ENCODE measurements at places on chromosomes 3 and 15. TPM values are rescaled to one million over a fixed set of nuclear protein-coding genes. Genes with fewer than 3 reads are reported as not detected.

CHRNA3 gene
- 1.6 TPM for total RNA-seq

ECE2 gene
- total RNA-seq: 0.15 TPM

ACVR2B gene
- total RNA-seq: 89.5 TPM

ZNF80 gene
- not detected for total RNA-seq

TIMP4 gene
- total RNA-seq: 0.15 TPM

GPR156 gene
- total RNA-seq: 1.6 TPM

CAPN7 gene
- 32.7 TPM for total RNA-seq

DNA sequence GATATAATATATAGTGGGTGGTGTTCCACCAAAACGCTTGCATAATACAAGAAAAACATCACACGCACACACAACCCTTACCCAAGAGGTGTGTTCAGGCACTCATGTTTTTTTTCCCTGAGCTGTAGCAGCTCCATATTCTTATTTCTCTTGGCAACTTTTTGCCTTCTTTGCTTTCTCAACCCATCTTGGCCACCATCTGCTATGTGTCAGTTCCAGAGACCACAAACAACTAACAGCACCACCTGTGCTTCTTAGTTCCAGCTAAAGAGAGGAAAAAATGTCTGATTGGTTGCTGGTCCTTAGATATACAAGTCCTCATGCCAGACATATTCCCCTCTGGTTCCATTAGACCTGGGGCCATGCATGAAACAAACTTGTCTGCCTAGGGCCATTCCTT, 11.9 kb downstream of the ACTC1 start:
- no peaks in the 10 kb centered on the region for H3K36me3 ChIP-seq
- H3K27ac ChIP-seq: no peak overlapping the region
- no peak for DNase-seq

- peaks cover 12% of the 10 kb centered on the region for H3K27me3 ChIP-seq
- no peaks in the 10 kb centered on the region for H3K4me1 ChIP-seq
- no peak overlapping the region for H3K4me3 ChIP-seq
- H3K27ac ChIP-seq: no peak overlapping the region
- H3K36me3 ChIP-seq: no peaks in the 10 kb centered on the region
These were observed 12.6 kb upstream of the RTP3 start for GRCh38 chr3:46484911-46485778.

DNA sequence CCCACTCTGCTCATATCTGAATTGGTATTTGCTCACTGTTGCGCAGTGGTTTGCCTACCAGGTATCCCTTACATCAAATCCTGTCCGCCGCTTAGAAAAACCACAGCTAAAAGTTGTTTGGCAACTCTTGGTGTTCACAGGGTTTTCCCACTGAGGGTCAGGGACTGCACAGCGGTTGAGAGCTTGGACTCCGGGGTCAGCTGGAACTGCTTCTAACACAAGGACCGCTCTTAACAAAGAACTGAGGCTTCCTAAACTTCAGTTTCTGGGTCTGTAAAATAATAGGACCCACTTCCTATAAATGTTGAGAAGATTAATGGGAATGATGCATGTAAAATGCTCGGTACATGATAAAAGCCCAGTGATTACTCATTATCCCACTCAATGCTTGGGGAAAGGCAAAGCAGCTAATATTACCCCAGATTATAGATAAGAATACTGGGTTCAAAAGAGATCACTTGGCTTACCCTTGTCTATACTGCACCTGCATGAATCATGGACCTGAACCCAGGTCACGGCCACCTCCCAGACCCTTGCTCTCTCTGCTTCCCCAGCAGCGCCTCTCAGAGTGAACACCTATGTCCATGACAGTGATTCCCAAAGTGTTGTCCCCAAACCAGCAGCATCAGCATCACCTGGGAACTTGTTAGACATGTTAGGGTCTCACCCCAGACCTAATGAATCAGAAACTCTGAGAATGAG, 36.1 kb downstream of the LIPC start:
- H3K27me3 ChIP-seq: no peaks in the 10 kb centered on the region
- no peaks in the 10 kb centered on the region for H3K36me3 ChIP-seq
- DNase-seq: no peak
- H3K4me3 ChIP-seq: no peak overlapping the region
- peaks cover 15% of the 10 kb centered on the region for H3K4me1 ChIP-seq

- no peak for DNase-seq
- no peak overlapping the region for H3K27ac ChIP-seq
- H3K36me3 ChIP-seq: no peaks in the 10 kb centered on the region
- no peak overlapping the region for H3K4me3 ChIP-seq
- H3K27me3 ChIP-seq: no peaks in the 10 kb centered on the region
These were observed 34.1 kb downstream of the CCDC191 start for GRCh38 chr3:114022145-114022802.

- H3K36me3 ChIP-seq: no peaks in the 10 kb centered on the region
- no peaks in the 10 kb centered on the region for H3K27me3 ChIP-seq
These were observed 10.6 kb downstream of the CAND2 start for GRCh38 chr3:12807066-12807465.

GRCh38 chr3:55691141-55691540, 204.0 kb upstream of the WNT5A start:
- DNase-seq: no peak
- H3K27me3 ChIP-seq: no peaks in the 10 kb centered on the region
- H3K4me1 ChIP-seq: peaks cover 36% of the 10 kb centered on the region
- peak overlapping the region; percentile 11 for H3K4me3 ChIP-seq
- no peaks in the 10 kb centered on the region for H3K36me3 ChIP-seq

GRCh38 chr3:174957551-174958001, 98.4 kb downstream of the NAALADL2 start:
- H3K27ac ChIP-seq: no peak overlapping the region
- no peaks in the 10 kb centered on the region for H3K27me3 ChIP-seq
- H3K4me3 ChIP-seq: no peak overlapping the region
- no peaks in the 10 kb centered on the region for H3K4me1 ChIP-seq

DNA sequence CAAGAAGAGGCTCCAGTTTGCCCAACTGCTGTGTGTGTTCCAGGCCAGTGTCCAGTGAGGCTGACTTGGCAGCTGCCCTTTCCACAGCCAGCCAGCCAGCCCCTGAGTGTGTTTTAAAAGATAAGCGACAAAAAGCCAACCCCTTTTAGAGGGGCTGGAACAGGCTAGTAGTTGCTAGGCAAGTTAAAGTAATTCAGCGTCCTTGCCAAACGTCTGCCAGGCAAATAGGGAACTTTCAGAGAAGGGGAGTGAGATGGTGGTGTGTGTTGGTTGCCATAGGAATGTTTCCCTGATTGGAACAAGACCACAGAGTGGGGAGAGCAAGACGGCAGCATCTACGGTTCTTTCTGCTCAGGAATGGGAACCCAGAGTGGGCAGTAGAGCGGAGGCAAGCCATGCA, 86.3 kb downstream of the TMEM108 start:
- H3K27me3 ChIP-seq: no peaks in the 10 kb centered on the region
- no peaks in the 10 kb centered on the region for H3K36me3 ChIP-seq
- peak; percentile 8 for DNase-seq
- H3K4me1 ChIP-seq: peaks cover 2% of the 10 kb centered on the region
- H3K27ac ChIP-seq: no peak overlapping the region

- no peaks in the 10 kb centered on the region for H3K27me3 ChIP-seq
- no peak for DNase-seq
- H3K36me3 ChIP-seq: no peaks in the 10 kb centered on the region
- H3K4me1 ChIP-seq: no peaks in the 10 kb centered on the region
These were observed 257.0 kb downstream of the CD47 start for GRCh38 chr3:107833722-107834416.

DNA sequence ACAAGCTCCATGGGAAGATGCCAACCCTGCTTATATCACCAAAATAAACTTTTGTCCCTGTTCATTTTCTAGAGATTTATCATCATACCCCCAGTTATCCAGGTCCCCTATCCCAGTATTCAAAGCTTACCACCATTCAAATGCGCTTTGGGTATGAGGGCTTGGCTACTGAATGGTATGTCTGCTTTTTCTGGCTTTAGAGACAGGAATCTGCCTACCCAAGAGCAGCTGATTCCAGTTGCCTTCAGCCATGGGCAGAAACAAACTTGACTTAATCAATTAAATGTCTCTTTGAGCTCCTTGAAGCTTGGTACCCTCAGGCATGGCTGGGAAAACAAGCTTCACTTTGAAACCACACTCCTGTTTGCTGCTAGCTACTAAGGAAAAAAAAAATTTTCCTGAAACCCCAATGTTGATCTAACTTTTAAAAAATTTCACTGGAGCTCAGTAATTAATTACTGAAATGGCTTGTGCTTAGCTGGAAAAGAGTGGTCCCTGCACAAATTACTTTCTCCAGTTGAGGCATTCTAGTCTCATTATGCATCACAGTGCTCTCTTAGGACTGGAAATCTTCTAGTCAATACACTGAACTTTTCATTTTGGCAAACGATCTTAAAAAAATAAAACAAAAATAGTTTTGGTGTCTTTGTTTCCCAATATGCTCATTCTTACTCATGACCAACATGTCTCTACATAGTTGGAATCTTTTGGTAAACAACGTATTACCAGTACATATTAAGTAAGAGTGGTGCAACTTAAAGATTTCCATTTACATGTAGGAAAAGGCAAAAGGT, 242.8 kb downstream of the DTWD1 start:
- H3K4me1 ChIP-seq: no peaks in the 10 kb centered on the region
- H3K36me3 ChIP-seq: no peaks in the 10 kb centered on the region
- H3K4me3 ChIP-seq: no peak overlapping the region
- H3K27me3 ChIP-seq: no peaks in the 10 kb centered on the region
- no peak overlapping the region for H3K27ac ChIP-seq

DNA sequence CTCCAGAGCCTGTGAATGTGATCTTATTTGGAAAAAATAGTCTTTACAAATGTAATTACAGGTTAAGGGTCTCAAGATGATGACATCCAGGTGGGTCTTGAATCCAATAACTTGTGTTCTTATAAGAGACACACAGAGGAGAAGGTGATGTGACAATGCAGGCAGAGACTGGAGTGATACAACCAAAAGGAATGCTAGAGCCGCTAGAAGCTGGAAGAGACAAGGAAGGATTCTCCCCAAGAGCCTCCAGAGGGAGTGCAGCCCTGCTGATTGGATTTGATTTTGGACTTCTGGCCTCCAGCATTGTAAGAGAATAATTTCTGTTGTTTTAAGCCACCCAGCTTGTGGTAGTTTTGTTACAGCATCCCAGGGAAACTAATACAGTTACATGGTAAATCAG, 9.7 kb downstream of the MYH15 start:
- H3K4me1 ChIP-seq: no peaks in the 10 kb centered on the region
- DNase-seq: no peak
- no peaks in the 10 kb centered on the region for H3K36me3 ChIP-seq
- H3K27ac ChIP-seq: no peak overlapping the region

DNA sequence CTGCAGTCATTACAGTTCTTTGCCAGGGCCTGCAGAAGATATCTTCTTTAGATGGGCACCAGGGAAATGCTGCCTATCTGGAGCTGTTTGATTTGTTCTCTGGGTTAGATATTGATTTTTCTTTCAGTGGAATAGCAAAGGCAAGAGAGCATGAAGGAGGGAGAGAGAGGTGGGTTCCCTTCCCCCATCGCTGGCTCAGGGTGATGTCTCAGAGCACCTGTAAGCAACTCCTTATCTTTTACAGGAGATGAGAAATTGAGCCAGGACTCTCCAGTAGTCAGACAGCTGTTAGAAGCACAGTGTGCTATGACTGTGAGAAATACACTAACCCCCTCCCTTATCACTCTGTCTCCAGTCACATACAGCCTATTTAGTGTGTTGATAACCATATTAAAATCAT, 89.3 kb upstream of the SLC24A5 start:
- no peaks in the 10 kb centered on the region for H3K4me1 ChIP-seq
- H3K4me3 ChIP-seq: no peak overlapping the region
- no peak overlapping the region for H3K27ac ChIP-seq

Measured in neural progenitor cell (in vitro differentiated cells).